ENCODE measurements at places on chromosomes 12 and 14. TPM values are rescaled to one million over a fixed set of nuclear protein-coding genes. Genes with fewer than 3 reads are reported as not detected.

GLIPR1L1 gene
- not detected for total RNA-seq

NEUROD4 gene
- not detected for total RNA-seq

NYNRIN gene
- total RNA-seq, result 4.2 TPM

METTL3 gene
- total RNA-seq, result 78.3 TPM

CMTM5 gene
- not detected for total RNA-seq

DEPDC4 gene
- total RNA-seq, result 2.4 TPM

NEDD8 gene
- total RNA-seq, result 86.8 TPM

STON2 gene
- total RNA-seq, result not detected

POTEM gene
- not detected for total RNA-seq

HSPB8 gene
- total RNA-seq, result 13.7 TPM

CLEC9A gene
- not detected for total RNA-seq

ITGA7 gene
- 0.14 TPM for total RNA-seq

RPL10L gene
- total RNA-seq, result not detected

TXNDC16 gene
- total RNA-seq, result 2.1 TPM

GRIN2B gene
- not detected for total RNA-seq

CD27 gene
- 0.29 TPM for total RNA-seq

GPRC5A gene
- total RNA-seq, result 17.9 TPM

SERPINA12 gene
- not detected for total RNA-seq

PELI2 gene
- 3.4 TPM for total RNA-seq

PRH2 gene
- not detected for total RNA-seq

FZD10 gene
- not detected for total RNA-seq

METTL1 gene
- 12.7 TPM for total RNA-seq

STXBP6 gene
- total RNA-seq, result 5.6 TPM

CCDC177 gene
- not detected for total RNA-seq

CLEC2A gene
- not detected for total RNA-seq

STYK1 gene
- total RNA-seq, result not detected

AQP6 gene
- not detected for total RNA-seq

CRADD gene
- total RNA-seq, result 17.2 TPM

TMEM30B gene
- not detected for total RNA-seq

VDR gene
- total RNA-seq, result 57.3 TPM

MYF5 gene
- total RNA-seq, result not detected

SLC4A8 gene
- total RNA-seq, result 8.2 TPM

CCDC184 gene
- 0.29 TPM for total RNA-seq
